ENCODE measurements at places on chromosomes 1 and 21.

DNA sequence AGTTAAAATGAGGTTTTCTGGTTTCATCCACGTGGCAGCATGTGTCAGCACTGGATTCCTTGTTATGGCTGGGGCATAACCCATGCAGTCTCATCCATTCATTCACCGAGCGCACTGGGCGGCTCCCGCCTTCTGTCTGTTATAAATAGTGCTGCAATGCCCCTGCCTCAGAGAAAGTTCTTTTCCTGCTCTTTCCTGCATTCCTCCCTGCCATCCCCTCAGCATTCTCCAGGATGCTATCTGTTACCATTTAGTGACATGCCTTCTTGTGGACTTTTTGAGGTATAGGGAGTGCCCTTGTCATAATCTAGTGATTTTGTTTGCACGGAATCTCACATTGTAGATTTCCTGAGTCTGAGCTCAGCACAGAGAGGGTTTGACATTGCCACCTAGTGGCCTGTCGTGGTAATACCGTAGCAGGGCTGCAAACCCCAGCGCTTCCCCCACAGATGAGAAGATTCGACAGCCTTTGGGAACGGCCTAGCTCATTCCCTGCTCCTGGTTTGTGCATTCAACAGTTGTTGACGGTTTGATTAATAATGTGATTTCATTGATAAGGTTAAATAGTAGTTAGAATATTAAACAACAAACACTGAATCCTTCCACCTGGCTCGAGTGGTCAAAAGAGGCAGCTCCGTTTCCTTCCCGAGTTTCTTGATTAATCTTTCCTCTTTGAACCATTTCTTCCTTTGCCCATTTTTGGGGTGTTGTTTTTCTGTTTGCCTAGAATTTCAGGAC is 46.3 kb downstream of the UMODL1 start:
- peak; percentile 64 for DNase-seq

GRCh38 chr21:44568261-44568660 is 5.3 kb upstream of the KRTAP10-4 start:
- DNase-seq, result no peak

- no peak for DNase-seq
Observed at GRCh38 chr1:23521588-23521987, 9.4 kb downstream of the E2F2 start.

DNA sequence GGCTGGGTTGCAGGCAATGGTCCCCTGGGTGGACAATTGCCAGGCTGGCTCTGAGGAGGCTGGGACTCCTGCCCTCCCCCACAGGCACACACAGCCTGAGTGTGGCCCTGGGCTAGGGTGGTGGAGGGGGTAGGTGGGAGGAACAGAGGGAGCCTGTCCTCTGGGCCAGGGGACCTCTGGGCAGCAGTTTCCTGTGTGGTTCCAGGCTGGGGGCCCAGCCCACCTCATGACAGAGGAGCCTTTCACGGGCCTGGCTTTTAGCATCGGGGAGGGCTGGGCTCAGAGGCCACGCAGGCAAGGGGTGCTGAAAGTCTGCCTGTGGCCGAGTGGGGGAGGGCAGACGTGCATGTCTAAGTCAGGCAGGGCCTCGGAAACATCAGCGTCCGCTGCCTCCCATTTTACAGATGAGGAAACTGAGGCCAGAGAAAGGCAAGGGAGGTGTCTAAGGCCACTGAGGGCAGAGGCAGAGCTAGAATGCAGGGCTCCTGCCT is 7.0 kb downstream of the EXTL1 start:
- DNase-seq, result no peak

DNA sequence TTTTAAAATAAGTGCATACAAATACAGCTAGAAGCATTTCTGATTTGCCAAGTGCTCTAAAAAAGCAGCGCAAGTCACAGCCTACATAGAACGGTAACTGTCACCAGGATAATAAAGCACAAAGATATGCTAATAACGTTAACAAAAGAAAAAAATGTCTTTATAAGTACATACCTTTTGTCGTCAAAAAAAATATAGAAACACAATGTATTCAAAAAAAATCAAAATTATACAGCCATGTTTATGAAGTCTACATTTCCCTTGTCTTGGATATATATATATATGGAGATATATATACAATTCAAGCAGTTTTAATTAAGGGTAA is 3.2 kb downstream of the IRF2BP2 start:
- no peak for DNase-seq

- DNase-seq, result no peak
Observed at GRCh38 chr1:48177257-48177656, 45.3 kb upstream of the SLC5A9 start.

DNA sequence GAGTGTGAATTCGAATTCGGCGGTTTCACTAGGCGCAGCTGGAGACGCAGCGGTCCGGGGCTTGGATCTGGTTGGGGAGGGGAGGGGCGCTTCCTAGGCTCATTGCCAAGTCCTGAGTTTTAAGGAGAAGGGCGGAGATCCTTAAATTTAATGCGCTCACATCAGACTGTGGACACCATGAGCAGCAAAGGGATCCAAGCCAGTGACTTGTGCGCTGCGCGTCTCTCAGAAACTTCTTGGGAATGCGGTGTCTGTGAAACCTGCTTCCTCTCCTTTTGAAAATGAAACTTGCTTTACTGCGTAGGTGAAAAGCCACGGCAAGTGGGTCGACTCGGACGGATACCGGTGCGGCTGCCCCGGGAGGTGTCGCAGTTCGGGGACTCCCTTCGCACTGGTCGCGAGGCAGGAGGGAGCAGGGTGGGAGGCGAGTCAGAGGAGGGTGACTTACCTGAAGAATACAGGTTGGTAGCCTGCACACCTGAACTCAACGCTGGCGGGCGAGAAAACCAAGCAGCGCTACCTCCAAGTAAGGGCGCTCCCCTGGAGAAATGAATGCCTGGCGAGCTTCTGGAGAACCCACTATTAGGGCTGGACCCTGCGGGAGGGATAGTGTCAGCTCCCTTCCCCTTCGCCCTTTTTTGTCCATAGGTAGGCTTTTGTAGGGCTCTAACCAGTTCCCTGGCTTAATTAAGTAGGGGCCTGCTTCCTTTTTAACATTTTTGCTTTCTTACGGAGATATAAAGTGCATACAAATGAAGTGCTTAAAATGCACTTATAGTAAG is 992 bp downstream of the TENT5C start:
- DNase-seq, result peak; percentile 17
